Hippocampal formation (tissue), 2 donors: ENCODE measurements at places on chromosomes 3 and 15.

- no peak for DNase-seq
Measured at GRCh38 chr3:119322021-119322834, 28.0 kb downstream of the ARHGAP31 start.

DNA sequence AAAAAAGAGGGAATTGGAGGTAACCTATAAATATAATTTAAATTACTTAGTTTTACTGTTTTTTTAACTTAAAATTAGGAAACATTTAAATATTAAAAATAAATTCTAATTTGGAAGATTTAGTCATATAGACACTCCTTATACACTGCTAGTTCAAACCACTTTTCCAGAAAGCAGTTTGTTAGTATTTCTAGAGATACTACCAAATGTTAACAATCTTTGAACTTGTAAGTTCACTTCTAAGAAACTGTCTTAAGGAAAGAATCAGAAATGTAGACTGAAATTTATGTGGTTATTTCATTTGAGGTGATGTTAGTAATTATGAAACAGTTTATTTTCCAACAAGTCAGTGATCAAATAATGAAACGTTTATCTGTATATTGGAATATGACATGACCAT, 22.7 kb downstream of the CTDSPL2 start:
- no peak for DNase-seq

DNA sequence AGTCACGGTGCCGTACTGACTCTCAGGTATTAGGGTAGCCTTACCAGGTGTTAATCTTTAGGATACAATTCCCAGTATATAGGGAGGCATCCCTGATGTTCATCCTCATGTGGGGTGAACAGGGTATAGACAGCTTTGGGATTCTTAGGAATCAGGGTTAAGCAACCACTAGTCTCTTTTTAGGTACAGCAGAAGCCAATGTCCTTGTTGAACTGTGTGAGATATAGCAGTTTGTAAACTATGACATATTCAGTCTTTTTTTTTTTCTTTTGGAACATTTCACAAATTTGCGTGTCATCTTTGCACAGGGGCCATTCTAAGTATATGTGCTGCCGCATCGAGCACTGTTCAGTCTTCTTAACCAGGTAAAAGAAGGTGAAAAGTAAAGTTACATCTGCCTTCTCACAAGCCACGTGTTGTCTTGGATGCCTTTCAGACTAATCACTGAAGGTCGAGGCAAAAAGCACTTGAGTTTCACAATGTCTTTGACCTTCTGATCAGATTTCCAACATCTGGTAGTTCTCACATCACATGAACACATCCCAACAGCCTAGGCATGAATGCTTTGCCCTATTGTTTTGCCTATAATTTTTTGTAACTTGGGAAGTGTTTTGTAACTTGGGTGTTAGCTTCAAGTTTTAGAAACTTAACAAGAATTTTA, 17.2 kb downstream of the TSEN2 start:
- no peak for DNase-seq

DNA sequence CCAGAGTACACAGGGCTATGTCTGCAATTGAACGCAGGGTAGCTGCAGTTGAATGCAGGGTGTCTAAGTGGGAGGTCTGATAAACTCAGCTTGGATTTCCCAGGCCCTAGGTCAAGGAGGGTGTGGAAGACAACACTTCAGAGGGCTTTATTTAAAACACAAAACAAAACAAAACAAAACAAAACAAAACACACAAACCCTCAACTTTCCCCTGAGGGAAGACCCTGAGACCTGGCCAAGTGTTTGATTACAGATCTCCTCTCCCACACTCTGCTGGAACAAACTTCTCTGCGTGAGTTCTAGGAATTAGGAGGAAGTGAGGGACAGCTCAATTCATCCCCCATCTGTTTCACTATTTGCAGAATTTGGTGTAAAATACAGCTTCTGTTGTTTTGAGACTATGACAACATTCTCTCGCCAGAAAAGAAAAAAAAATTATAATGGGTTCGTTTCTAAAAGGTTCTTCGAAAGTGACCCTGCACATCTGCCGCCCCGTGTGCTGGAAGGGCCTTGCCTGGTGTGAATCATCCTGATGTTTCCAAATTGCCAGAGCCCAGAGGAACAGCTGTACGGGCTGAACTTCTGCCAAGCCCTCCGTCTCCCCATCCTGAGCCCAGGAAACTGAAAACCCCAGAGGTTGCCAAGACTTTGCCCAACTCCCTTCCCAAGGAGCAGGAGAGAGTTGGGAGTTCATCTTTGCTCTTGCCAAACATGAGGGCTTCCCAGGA, 73.3 kb upstream of the RAD18 start:
- DNase-seq, result peak; percentile 26

DNA sequence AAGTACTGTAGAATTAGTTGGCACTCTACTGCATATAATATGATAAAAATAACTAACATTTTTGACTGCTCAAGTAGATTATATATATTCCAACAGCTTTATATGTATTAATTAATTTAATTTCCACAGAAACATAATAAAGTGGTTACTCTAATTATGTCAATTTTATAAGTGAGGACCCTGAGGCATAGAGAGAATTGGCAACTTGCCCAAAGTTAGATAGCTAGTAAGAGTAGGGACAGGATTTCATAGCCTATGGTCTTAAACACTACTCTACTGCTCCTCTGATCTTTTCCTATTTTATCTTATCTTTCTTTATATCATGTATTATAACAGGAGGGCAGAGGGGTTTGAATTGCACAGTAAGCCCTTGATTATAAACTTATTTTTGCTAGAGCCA, 418.7 kb upstream of the SGO1 start:
- DNase-seq, result no peak

DNA sequence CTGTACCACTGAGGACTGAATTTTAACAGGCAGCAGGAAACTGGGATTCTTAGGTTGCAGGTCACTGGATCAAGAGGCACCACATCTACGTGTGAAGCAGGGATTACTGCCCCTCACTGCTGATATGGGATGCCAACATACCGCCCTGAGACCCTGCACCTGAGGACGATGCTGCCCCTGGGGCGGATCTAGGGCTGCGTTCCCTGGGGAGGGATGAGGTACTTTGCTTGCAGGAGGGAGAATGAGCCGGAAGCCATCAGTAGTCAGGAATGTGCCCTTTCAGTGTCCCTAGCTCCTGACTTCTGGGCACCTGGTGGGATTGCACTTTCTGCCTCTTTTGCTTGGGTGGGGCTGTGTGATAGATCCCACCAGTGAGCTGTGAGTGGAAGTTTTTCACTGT, 122.8 kb downstream of the RPLP1 start:
- no peak for DNase-seq

GRCh38 chr3:59126446-59126845, 76.6 kb upstream of the CFAP20DC start:
- no peak for DNase-seq

- DNase-seq, result no peak
Measured at GRCh38 chr3:14425581-14426304, 23.3 kb downstream of the SLC6A6 start.

DNA sequence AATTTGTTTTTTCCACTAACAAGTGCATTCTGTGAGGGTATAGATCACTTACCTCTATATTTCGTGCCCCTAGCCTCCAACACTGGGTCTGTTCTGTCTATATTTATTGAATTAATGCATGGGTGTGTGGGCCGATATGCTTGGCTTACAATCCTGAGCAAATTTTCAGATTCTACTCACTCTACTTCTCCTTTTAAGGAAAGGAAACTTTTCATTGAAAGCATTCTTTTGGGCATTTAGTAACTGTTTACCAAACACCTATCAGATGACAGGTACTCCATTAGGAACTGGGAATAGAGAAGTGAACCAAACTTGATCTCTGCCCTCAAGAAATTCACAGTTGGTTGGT, 60.5 kb downstream of the TLE3 start:
- DNase-seq, result no peak

- no peak for DNase-seq
Measured at GRCh38 chr3:33105341-33105948, 8.4 kb upstream of the CRTAP start.

GRCh38 chr3:24201301-24201700, 256.2 kb downstream of the NR1D2 start:
- no peak for DNase-seq

GRCh38 chr3:111768571-111769100, 90.4 kb upstream of the PHLDB2 start:
- no peak for DNase-seq

DNA sequence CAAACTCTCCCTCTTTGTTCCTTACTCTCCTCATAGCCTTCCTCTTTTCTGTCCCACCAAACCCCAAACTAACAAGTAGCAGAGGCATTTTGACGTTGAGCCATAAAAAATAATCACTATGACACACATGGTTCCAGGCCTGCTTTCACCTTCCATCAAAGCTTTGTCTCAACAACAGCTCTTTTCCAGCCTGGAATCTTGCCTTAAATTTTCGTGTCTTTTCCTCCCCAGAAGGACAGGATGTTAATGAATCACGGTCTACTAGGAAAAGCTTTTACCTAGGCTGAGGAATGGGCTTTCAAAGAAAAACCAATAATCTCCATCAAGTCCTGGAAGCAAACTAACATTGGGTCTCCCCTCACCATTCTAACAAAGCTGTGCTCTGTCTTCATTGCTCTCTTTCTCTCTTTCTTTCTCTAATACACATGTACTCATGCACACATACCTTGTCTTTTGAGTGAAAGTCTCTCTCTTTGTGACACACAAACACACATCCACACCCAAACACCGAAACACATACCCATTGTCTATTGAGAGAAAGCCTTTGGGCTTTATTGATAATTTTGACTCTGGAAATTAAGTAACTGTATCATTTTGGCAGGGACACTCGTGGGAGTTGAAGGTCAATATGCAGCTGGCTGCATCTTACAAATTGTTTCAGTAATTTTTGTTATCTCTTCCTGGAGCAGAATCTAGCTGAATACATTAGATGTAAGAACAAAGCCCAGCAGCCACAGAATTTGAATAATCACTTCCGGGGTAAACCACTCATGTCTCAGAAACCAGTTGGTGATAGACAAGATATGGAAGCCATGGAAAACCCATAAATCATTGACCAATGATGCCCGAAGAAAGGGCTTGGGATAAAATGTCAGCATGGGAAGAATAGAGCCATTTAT, 107.4 kb upstream of the SLC4A7 start:
- DNase-seq, result no peak

DNA sequence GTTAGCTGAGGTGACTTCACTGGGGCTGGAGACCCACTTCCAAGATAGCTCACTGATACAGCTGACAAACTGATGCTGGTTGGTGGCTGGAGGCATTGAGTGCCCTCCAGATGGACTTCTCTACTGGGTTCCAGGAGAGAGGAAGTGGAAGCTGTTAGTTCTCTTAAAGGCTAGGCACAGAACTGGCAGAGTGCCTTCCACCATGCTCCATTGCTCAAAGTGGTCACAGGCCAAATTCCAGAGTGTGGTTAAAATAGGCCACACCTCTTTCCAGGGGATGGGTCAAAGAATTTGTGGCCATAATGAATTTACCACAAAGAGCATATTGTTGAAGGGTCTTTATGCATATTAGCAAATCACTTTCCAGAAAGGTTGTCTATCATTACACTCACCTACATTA, 74.2 kb downstream of the NMD3 start:
- DNase-seq, result no peak

DNA sequence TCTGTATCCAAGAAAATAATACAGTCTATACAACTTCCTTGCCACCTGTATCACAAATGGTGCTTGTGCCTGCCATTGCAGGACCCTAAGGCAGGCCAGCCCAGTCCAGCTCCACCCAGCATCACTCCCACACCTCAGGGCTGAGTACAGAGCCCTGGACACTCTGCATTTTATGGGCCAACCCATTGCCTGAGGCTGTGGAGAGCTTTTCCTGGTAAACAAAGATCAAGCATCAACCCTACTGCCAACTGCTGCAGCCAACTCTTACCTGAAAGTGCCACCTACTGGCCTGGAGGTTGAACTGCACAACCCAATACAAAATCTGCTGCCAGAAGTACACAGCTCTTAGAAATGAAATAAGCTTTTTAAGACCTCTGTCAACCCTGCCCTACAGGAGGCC, 1082.2 kb downstream of the NAALADL2 start:
- DNase-seq, result no peak

GRCh38 chr3:190546881-190547510, 33.1 kb downstream of the IL1RAP start:
- no peak for DNase-seq

- DNase-seq, result no peak
Measured at GRCh38 chr3:188287762-188288505, 134.0 kb downstream of the LPP start.

DNA sequence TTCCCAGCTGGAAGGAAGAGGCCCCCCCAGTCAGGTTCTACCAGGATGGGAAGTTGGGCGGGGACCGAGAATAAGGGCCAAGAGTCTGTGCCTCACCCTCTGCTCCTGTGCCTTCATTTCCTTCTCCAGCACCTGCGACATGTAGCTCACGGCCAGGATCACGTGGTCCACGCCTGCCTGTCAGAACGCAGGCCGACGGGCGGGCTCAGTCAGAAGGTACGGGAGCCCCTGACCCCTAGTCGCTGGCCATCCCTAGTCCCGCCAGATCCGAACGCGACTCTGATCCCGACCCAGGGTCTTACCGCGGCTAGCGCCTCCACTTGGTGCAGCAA, 489 bp downstream of the GMPPB start:
- no peak for DNase-seq

DNA sequence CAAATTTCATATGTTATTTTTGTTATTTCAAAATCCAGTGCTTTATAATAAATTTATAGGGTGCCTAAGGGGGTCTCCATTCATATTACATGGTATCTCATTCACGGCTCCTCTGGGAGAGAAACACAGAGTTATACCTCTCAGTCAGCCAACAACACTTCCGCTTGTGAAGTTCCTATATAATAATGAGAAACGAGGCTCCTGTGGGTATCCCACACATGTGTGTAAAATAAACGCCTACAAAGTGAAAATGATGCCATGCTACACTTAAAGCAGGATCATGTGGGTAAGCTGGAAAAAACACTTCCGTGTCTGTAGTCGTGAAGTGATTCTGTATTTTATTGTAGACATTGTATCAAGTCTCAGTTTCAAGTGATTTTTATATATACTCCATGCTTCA, 218.8 kb upstream of the ICE2 start:
- DNase-seq, result no peak

GRCh38 chr15:66186049-66186825, 67.3 kb downstream of the MEGF11 start:
- no peak for DNase-seq

GRCh38 chr15:34783431-34783830, 11.9 kb downstream of the ACTC1 start:
- no peak for DNase-seq

- DNase-seq, result no peak
Measured at GRCh38 chr3:33681667-33682066, 36.4 kb downstream of the CLASP2 start.
